ENCODE measurements at places on chromosomes 5 and 9. TPM values are rescaled to one million over a fixed set of nuclear protein-coding genes. Genes with fewer than 3 reads are reported as not detected.

- H3K36me3 ChIP-seq, result peaks cover 2% of the 10 kb centered on the region
- no peaks in the 10 kb centered on the region for H3K27me3 ChIP-seq
- peak overlapping the region; percentile 69 for H3K27ac ChIP-seq
- H3K4me3 ChIP-seq, result no peak overlapping the region
Measured at GRCh38 chr5:68240202-68240601, 24.6 kb downstream of the PIK3R1 start.

Gene SURF6
- 19.8 TPM for total RNA-seq

Gene SLC36A3
- total RNA-seq, result not detected

DNA sequence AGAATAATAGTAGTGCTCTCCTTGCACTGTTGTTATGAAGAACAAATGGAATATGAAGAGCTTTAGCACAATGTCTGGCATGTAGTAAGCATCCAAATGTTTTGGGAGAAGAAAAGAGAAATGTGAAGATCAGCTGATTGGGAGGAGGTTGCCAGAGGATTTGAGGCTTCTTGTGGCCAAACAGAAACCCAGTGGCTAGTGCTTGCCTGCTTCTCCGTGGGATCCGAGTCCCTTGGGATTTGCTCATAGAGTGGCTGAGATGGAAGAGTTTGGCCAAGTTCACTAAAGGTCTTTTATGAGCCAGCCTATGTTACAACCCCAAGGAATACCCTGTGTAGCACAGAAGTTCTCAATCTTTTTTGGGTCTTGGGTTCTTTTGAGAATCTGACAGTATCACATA, 86.0 kb downstream of the ANGPTL2 start:
- H3K4me1 ChIP-seq, result peaks cover 13% of the 10 kb centered on the region
- H3K27ac ChIP-seq, result peak overlapping the region; percentile 19
- H3K27me3 ChIP-seq, result no peaks in the 10 kb centered on the region
- no peak overlapping the region for H3K4me3 ChIP-seq

DNA sequence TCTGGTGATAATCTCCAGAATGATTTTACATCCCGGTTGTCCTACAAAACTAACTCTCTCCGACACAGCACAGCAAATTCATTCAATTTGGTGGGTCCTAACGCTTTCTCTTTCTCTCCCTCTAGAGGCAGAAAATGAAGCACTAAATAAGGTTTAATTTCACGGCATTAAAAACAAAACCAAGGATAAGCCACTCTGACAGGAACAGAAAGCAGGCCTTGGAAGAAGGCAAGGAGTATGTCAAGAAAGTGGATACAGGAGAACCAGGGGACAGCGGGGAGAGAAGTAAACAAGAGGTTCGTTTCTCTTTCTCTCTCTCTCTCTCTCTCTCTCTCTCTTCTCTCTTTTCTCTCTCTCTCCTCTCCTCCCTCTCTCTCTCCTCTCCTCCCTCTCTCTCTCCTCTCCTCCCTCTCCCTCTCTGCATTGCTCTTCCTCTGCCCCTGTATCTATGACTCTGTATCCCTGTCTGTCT, 49.8 kb downstream of the EBF1 start:
- no peak for DNase-seq
- no peaks in the 10 kb centered on the region for H3K27me3 ChIP-seq
- H3K4me3 ChIP-seq, result peak overlapping the region; percentile 48
- peaks cover 42% of the 10 kb centered on the region for H3K36me3 ChIP-seq
- H3K4me1 ChIP-seq, result peaks cover 76% of the 10 kb centered on the region

- H3K27me3 ChIP-seq, result no peaks in the 10 kb centered on the region
- no peak for DNase-seq
- peaks cover 12% of the 10 kb centered on the region for H3K4me1 ChIP-seq
- H3K4me3 ChIP-seq, result no peak overlapping the region
- H3K36me3 ChIP-seq, result no peaks in the 10 kb centered on the region
Measured at GRCh38 chr5:2111569-2112105, 228.9 kb upstream of the IRX4 start.

GRCh38 chr5:39116344-39117170, 42.4 kb upstream of the RICTOR start:
- no peak for DNase-seq
- H3K36me3 ChIP-seq, result no peaks in the 10 kb centered on the region

- DNase-seq, result no peak
- H3K4me1 ChIP-seq, result peaks cover 10% of the 10 kb centered on the region
- no peak overlapping the region for H3K4me3 ChIP-seq
- H3K36me3 ChIP-seq, result peaks cover 2% of the 10 kb centered on the region
- H3K27me3 ChIP-seq, result no peaks in the 10 kb centered on the region
Measured at GRCh38 chr5:10218658-10219057, 31.0 kb downstream of the ATPSCKMT start.

- H3K27me3 ChIP-seq, result no peaks in the 10 kb centered on the region
- peaks cover 33% of the 10 kb centered on the region for H3K36me3 ChIP-seq
- peak overlapping the region; percentile 20 for H3K4me3 ChIP-seq
Measured at GRCh38 chr5:17224858-17225511, 7.6 kb downstream of the BASP1 start.

GRCh38 chr9:112856843-112857242, 33.8 kb downstream of the SLC46A2 start:
- no peak overlapping the region for H3K27ac ChIP-seq
- peaks cover 3% of the 10 kb centered on the region for H3K4me1 ChIP-seq
- H3K36me3 ChIP-seq, result peaks cover 16% of the 10 kb centered on the region
- no peak for DNase-seq

GRCh38 chr5:148972396-148972795, 90.5 kb downstream of the SH3TC2 start:
- no peaks in the 10 kb centered on the region for H3K36me3 ChIP-seq
- no peak for DNase-seq
- H3K4me3 ChIP-seq, result no peak overlapping the region
- no peaks in the 10 kb centered on the region for H3K27me3 ChIP-seq
- peak overlapping the region; percentile 95 for H3K27ac ChIP-seq

Gene GLIPR2
- total RNA-seq, result 30.6 TPM

Gene PTGDS
- 123 TPM for total RNA-seq

GRCh38 chr5:67246108-67246507, 49.5 kb upstream of the CD180 start:
- H3K4me1 ChIP-seq, result peaks cover 27% of the 10 kb centered on the region
- H3K36me3 ChIP-seq, result no peaks in the 10 kb centered on the region
- H3K27ac ChIP-seq, result no peak overlapping the region
- no peaks in the 10 kb centered on the region for H3K27me3 ChIP-seq
- DNase-seq, result no peak

- peaks cover 41% of the 10 kb centered on the region for H3K36me3 ChIP-seq
- no peaks in the 10 kb centered on the region for H3K4me1 ChIP-seq
- H3K27me3 ChIP-seq, result no peaks in the 10 kb centered on the region
- no peak for DNase-seq
- H3K27ac ChIP-seq, result no peak overlapping the region
Measured at GRCh38 chr5:55331321-55331720, 23.5 kb downstream of the MTREX start.

DNA sequence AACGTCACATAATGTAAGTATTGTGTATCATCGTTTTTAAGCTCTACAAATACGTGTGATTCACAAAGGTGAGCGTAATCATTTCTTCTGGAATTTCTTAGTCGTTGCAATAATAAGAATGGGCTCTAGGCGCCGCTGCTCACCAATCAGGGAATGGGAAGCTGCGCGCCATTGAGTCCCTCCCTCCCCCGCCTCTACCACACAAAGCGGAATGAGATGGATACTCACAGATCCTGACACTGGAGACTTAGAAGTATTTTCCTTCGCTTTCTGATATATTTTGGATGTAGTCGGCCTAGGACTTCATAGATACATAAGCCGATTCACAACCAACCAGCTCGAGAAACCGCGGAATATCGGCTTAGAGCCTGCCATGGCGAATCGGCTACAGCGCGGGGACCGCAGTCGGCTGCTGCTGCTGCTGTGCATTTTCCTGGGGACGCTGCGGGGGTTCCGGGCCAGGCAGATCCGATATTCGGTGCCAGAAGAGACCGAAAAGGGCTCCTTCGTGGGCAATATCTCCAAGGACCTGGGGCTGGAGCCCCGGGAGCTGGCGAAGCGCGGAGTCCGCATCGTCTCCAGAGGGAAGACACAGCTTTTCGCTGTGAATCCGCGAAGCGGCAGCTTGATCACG, at the start of gene PCDHGA11:
Gene PCDHGA11, plus strand, starts transcription at position 197 of the 634 bp plus-strand sequence. Its CDS starts 177 bp downstream, at position 374.
- H3K4me1 ChIP-seq, result no peaks in the 10 kb centered on the region
- no peaks in the 10 kb centered on the region for H3K27me3 ChIP-seq
- no peak for DNase-seq
- no peak within 1 kb of the TSS for H3K4me3 ChIP-seq

- no peaks in the 10 kb centered on the region for H3K36me3 ChIP-seq
- DNase-seq, result no peak
- H3K4me3 ChIP-seq, result no peak overlapping the region
- no peak overlapping the region for H3K27ac ChIP-seq
- peaks cover 2% of the 10 kb centered on the region for H3K27me3 ChIP-seq
Measured at GRCh38 chr5:148342371-148343045, 7.1 kb downstream of the SPINK9 start.

- H3K4me1 ChIP-seq, result peaks cover 38% of the 10 kb centered on the region
- H3K4me3 ChIP-seq, result no peak overlapping the region
- peaks cover 19% of the 10 kb centered on the region for H3K36me3 ChIP-seq
- DNase-seq, result no peak
- H3K27me3 ChIP-seq, result no peaks in the 10 kb centered on the region
Measured at GRCh38 chr9:129121483-129121882, 10.3 kb downstream of the PTPA start.

DNA sequence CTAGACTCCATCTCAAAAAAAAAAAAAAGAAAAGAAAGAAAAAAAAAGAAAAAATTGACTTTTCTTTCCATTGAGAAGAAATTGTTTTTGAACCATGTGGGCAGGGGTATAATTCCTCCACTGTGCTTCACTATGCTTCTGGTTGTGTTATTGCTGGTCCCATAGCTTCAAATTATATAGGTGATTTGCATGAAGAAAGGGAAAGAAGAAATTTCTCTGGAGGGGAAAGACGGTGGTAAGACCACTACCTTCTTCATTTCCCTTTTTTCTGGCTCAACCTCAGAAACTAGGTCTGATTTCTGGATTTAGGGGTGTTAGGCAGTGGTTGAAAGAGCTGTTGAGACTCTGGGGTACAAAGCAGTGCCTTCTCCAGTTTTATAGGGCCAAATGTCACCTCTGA, 29.3 kb upstream of the HSPB3 start:
- no peaks in the 10 kb centered on the region for H3K36me3 ChIP-seq
- no peak overlapping the region for H3K4me3 ChIP-seq
- no peak overlapping the region for H3K27ac ChIP-seq
- H3K4me1 ChIP-seq, result no peaks in the 10 kb centered on the region
- H3K27me3 ChIP-seq, result peaks cover 68% of the 10 kb centered on the region

DNA sequence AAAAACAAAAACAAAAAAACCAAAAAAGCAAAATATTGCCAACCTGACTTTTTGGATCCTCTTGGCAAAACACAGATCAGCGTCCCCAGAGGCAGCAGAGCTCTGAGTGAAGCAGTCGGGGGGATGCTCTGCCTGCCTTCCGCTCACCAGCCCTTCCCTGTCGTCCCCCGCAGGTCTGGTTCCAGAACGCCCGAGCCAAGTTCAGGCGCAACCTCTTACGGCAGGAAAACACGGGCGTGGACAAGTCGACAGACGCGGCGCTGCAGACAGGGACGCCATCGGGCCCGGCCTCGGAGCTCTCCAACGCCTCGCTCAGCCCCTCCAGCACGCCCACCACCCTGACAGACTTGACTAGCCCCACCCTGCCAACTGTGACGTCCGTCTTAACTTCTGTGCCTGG, 20.7 kb downstream of the LHX2 start:
- H3K27ac ChIP-seq, result no peak overlapping the region
- no peaks in the 10 kb centered on the region for H3K36me3 ChIP-seq
- H3K27me3 ChIP-seq, result peaks cover 78% of the 10 kb centered on the region

Gene NME5
- 1.7 TPM for total RNA-seq

DNA sequence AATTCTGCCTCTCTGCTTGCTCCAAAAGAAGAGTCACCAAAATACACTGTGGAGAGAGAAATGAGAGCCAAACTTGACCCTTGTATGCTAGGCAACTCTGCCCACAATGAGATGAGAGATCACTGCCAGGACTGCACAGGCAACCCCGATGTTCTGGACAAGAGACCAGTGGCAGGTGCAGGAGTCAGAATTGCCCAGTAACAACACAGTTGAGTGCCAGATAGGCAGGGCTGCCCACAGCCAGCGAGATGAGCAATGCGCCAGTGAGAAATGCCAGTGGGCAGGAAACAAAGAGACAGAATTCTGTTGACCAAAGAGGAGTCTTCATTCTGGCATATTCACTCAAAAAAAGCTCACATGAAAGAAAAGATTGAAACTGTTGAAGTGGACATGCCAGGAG, 570.7 kb downstream of the CAAP1 start:
- H3K4me3 ChIP-seq, result no peak overlapping the region
- H3K4me1 ChIP-seq, result peaks cover 27% of the 10 kb centered on the region
- no peak for DNase-seq

DNA sequence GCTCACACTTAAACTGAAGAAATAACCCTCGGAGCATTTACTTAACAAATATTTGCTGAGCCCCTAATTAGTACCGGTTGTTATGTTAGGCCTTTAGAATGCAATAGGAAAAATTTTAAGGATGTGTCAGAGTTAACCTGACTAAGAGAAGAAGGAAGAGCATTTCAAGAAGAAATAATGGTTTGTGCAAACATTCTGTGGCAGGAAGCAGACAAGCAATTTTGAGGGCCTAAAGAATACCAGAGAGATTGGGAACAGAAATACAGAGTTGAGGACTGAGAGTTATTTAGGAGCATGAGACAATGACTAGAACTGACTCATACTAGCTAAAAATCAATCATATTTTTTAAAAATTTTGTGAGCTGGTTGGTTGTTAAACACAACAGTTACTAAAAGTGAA, 218.8 kb downstream of the PRR16 start:
- H3K27me3 ChIP-seq, result no peaks in the 10 kb centered on the region
- H3K4me1 ChIP-seq, result peaks cover 45% of the 10 kb centered on the region
- no peak for DNase-seq
- peak overlapping the region; percentile 83 for H3K27ac ChIP-seq
- peak overlapping the region; percentile 31 for H3K4me3 ChIP-seq
- H3K36me3 ChIP-seq, result no peaks in the 10 kb centered on the region

DNA sequence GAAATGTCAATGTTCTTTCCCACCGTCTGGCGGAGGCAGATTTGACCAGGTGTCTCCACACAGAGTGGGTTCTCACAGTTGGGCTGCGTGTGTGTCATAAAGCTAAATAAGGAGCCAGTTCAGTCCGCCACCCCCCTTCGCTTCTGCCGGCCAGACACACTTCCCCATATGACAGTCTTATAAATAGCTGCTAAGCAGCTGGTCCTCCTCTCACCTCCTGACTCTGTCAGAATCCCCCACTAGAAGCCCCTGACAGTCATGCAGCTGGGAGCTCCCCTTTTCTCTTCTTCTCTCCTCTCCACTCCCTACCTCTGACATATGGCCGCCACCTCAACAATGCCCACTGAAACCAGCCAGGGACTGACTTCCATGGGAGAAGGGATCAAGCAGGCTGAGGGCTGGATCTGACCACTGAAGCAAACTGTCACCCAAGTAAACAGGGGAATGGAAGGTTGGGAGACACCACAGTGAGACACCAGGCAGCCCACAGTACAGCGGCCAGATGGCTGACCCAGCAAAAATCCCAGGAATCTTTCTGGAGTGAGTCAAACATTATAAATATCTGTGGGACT, 141.9 kb upstream of the EFNA5 start:
- no peaks in the 10 kb centered on the region for H3K36me3 ChIP-seq
- H3K27ac ChIP-seq, result peak overlapping the region; percentile 84
- no peak overlapping the region for H3K4me3 ChIP-seq
- no peaks in the 10 kb centered on the region for H3K27me3 ChIP-seq
- DNase-seq, result no peak

- H3K36me3 ChIP-seq, result no peaks in the 10 kb centered on the region
- H3K4me1 ChIP-seq, result peaks cover 13% of the 10 kb centered on the region
- H3K27me3 ChIP-seq, result no peaks in the 10 kb centered on the region
- H3K4me3 ChIP-seq, result no peak overlapping the region
- no peak for DNase-seq
- H3K27ac ChIP-seq, result no peak overlapping the region
Measured at GRCh38 chr5:5384660-5385330, 37.7 kb upstream of the ICE1 start.

Gene MYMK
- total RNA-seq, result not detected
